ENCODE measurements at places on chromosomes 3 and 15.
A peak's percentile ranks its signal among the peaks of the same experiment; 100 is the strongest.

- peak; percentile 66 for DNase-seq
Measured at GRCh38 chr15:94026458-94027304, 204.7 kb upstream of the MCTP2 start.

DNA sequence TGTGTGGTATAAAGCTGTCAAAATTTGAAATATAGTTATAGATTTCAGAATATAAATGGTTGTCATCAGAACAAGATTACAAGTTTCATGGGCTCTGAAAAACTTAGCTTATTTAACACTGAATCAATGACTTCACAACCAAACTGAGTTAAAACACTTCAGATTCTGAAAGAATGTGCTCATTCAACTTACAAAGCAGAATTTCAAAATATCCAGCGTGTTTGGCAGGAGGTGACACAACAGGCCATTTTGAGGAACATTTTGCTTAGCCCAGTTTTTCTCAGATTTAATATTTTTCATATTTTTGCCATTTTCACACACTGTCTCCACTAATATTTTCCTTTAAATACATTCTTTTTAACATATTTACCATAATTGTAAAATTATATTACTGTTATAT is 781.1 kb downstream of the TUSC7 start:
- no peak for DNase-seq

GRCh38 chr15:44620081-44620480 is 43.4 kb downstream of the SPG11 start:
- no peak for DNase-seq

- DNase-seq, result peak; percentile 48
Measured at GRCh38 chr3:68703066-68703465, 229.3 kb downstream of the TAFA4 start.

GRCh38 chr3:160265088-160265487 is 39.9 kb downstream of the C3orf80 start:
- no peak for DNase-seq

GRCh38 chr15:80856809-80857377 is 77.7 kb downstream of the CEMIP start:
- peak; percentile 73 for DNase-seq

DNA sequence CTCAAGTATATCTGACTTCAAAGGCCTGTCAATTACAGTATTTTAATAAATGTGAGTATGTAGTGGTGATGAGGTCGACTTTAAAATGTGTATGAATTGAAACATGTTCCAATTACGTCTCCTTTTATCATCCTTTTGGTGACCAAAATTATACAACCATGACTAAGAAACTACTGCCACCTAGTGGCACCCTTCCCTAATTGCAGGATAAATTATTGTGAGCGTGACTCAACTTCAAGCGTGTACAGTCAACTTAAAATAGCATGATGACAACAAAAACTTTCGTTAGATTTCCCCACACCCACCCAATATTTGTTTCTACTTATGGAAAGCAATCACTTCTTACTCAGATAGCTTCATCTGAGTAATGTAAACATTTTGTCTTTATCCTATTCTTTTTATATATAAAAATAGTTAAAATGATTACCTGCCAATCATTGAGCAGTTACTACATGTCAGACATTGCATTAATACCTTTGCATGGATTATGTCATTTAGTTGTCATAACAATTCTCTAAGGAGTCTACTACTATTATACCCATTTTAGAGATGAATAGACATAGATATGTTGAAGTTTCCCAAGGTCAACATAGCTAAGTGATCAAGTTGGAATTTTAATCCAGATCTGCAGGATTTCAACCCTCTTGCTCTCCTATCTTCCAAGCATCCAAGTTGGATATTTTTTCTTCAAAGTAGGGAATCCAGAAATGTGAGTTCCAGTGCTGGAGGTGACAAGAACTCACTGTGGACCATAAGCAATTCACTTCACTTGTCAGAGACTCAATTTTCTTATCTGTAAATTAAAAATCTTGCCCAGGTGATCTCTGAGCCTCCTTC is 106.0 kb downstream of the MEX3B start:
- DNase-seq, result no peak

DNA sequence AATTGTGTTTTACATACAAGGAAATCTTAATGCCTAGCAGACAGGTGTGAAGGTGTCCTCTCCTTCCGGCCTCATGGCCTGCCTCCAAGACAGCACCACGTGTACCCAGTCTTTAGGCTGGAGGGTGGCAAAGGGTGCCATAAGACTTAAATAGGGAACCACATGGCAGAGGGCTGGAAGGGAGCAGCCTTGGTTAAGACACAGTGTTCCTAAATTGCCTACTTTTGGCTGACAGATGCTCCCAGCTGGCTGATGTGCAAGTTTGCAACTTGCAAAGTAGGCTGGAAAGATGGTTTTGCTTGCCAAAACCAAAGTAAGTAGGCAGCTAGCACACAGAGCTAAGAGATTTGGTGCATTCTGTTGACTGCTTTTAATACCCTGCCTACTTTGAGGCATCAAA is 45.2 kb downstream of the CCNB2 start:
- DNase-seq, result peak; percentile 56

DNA sequence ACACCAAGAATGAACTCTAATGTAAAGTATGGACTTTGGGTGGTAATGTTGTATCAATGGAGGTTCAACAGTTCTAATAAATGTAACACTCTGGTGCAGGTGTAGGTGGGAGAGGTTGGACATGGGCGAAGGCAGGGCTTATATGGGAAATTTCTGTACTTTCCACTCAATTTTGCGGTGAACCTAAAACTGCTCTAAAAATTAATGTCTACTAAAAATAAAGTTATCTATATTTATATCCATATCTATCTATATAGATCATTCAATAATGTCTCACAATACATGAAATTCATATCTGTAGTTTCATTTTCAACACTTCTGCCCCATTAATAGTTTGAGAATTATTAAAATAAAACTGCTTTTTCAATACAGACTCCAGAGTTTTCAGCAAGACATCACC is 49.3 kb downstream of the CD200R1 start:
- no peak for DNase-seq

DNA sequence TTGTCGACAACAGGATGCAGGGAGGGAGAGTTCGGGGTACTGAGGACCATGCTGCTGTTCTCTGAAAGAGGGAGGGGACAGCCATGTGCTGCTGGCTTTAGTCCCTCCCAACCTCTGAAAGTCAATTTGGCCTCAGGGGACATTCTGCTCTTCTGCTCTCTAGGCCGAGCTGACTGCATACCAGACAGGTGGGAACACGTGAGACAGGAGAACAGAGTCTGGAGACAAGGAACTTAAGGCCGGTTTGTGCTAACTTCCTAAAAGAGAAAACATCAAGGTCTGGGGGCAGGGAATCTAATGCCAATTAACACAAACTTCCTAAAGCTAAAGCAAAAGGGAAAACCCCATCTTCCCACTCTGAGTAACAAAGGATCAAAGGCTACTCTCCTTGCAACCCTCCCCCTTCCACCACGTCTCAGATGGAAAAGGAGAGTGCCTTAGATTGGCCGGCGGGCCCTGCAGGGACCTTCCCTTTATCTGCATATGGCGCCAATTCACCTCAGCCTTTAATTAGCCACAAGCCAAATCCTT is 41.0 kb downstream of the SLCO2A1 start:
- DNase-seq, result no peak

GRCh38 chr15:74799255-74799855 is 13.3 kb upstream of the LMAN1L start:
- no peak for DNase-seq

DNA sequence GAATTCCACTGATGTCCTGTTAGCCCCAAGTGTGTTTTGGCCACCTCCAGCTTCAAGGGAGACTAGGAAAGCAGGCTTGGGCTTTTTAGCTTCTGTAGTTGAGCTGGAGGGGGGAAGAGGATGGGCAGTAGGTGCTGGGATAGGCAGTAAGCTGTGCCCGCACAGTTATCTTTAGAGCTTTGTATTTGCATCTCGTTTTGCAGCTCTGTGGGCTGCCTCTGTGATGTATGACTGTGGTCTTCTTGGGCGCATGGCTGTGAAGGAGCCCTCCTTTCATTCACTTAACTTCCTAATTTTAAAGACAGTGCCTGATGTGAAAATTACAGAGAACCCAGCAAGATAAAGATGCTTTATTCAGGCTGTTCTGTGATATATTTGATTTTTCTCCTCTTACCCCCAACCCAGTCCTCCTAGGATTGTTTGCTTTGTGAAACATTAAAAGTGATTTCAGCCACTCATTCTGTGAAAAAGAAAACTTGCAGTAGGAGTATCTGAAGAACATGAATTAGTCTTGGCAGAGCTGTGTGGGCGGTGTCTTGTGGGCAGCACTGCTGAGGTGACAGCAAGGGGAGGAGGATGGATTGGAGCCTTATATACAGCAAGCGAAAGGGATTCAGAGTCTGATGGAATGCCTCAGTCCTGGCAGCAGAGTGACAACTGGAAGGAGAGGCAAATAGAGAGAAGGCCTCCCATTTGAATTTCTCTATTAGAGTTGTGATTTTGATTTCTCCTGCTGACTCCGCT is 74.3 kb downstream of the LARS2 start:
- peak; percentile 45 for DNase-seq
